ENCODE measurements at places on chromosomes 3 and 15.

- DNase-seq, result no peak
These were observed 4.8 kb upstream of the APEH start for GRCh38 chr3:49669352-49669751.

GRCh38 chr3:15440891-15441290 is 13.5 kb downstream of the EAF1 start:
- DNase-seq, result no peak

DNA sequence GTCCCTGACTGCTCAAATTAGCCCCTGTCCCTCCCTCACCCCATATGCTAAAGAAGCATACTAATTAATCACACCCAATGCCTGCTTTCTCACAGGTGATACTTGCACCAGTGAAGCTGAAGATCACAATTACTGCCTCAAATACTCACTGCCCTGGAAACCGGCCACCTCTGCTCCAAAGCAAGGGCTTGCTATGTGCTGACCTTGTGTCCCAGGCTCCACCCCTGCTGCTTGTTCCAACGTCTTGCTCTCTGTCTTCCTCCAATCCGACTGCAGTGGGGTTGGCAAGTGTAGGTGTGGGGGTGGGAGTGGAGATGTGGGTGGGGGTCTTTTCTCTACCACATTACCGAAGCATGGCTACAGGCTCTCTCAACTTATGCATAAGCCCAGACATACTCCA is 55.7 kb upstream of the PSMD6 start:
- no peak for DNase-seq

- no peak for DNase-seq
These were observed 68.9 kb downstream of the TFRC start for GRCh38 chr3:196012941-196013476.

DNA sequence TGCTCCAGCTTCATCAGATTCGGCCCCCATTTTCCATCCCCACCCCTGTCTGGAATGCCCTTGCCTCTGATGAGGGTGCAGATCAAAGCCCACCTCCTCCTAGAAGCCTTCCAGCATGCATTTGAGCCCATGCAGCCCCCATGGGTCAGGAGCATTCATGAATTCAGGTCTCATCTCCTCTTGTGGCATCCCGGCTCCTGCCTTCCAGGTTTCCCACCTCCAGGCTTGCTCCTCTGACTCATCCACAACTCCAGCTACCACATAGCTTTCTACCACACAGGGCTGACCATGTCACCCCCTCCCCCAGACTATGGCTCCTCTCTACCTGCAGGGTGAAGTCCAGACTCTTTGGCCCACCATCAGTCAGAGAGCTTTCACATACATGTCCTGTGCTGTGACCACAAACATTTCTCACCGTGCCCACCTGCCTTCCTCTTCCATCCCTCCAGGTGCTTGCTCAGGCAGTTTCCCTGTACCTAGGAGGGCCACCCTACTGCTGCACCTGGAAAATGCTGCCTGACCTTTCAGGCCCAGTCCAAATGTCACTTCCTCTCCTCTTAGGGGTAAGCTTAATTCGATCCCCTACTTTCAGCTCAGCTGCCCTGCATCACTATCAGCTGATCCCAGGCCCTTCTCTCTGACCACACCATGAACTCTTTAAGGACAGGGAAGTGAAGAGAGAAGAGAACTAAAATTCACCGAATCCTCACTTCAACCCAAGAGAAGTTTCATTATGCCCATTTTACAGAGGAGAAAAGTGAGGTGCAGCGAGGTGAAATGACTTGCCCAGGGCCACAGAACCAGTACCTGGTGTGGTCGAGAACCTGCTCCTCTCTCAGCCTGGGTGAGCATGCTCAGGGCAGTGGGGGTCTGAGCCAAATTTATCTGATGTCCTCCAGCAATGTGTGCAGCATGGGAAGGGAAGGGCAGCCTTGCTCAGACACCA is 13.7 kb upstream of the FGD5 start:
- no peak for DNase-seq

DNA sequence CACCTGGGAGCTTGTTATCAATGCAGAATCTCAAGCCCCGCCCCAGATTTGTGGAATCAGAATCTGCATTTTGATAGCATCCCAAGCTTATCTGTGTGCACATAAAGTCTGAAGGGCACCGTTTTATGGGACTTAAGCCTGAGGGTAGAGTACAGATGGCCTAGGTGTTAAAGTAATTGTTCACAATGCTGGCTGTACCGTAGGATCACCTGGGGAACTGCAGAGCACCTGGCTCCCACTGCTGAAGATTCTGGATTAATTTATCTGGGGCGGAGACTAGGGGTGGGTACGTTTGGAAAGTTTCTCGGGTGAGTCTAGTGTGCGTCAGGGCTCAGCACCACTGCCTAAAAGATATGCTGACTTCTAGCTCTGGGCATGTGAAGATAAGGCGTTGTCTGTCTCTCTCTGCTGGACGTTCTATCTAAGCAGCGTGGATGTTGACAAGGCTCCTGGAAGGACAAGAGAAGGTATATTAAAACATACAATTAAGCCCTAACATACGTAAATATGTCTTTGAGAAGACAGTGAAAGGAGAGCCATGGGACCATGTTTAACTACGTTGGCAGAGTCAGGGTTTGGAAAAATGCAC is 63.2 kb upstream of the RASGRP1 start:
- DNase-seq, result no peak

- no peak for DNase-seq
These were observed 17.3 kb downstream of the CISH start for GRCh38 chr3:50594253-50594785.

DNA sequence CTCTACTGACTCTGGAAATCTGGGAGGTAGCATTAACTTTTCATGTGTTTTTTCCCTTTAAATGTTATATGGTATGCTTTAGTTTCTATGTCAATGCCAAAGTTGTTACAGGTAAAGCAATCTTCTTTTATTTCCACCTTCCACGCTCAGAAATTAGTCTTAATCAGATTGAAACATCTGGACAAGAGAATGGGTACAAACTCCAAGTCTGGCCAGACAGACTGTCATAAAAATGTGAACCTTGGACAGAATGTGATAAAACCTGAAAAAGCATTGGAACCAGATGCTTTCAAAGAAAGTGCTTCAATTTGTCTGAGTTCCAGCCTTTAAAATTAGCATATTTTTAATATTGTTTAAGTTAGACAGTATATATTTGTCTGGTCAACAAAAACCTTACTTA is 110.7 kb upstream of the P2RY1 start:
- no peak for DNase-seq

DNA sequence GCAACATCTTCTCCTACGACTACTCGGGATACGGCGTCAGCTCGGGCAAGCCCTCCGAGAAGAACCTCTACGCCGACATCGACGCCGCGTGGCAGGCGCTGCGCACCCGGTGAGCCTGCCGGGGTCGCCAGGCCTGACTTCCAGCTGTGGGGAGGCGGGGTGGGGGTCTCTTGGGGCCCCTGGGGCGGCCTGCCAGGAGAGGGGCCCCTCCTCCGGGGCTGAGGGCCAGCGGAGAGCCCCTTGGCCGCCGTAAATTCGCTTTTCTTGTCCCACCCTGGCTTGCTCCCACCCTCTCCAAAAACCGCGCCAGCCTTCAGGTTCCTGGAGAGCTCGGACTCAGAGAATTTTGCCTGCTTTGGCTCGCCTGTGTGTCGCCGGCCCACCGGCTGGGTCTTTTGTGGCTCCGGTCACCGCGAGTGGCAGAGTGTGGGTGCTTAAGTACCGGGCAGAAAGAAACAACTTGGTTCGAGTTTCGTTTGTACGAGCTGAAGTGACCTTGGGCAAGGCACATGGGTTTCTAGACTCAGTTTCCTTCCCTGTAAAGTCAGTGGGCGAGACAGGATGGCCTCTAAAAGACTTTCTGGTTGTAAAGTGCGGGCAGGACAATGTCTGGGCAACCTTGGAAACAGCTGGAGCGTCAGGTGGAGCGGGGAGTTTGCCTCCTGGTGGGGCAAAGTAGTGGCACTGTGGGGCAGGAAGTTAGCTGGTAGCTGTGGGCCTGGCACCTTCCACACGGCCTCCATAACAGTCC is 976 bp downstream of the ABHD17C start:
- DNase-seq, result no peak

- no peak for DNase-seq
These were observed 80.5 kb upstream of the PLXND1 start for GRCh38 chr3:129686941-129687340.

- DNase-seq, result no peak
These were observed 32.5 kb upstream of the CHRNB4 start for GRCh38 chr15:78673476-78673875.

DNA sequence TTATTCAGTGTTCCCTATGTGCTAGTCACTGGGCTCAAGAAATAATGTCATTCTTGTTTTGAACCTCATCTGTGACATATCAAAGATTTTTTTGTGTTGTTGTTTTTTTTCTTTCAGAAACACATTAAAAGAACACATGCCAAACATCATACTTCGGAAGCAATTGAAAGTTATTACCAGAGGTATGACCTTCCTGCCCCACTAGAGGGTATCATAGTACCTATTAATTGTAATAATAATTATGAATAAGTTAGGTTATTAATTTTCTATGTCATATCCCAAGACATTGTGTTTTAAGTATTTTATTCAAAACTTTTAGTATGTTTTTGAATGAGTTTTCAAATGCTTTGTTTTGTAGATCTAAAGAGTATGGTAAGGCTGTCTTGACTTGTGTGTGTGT is 65.7 kb downstream of the CDIN1 start:
- DNase-seq, result no peak

DNA sequence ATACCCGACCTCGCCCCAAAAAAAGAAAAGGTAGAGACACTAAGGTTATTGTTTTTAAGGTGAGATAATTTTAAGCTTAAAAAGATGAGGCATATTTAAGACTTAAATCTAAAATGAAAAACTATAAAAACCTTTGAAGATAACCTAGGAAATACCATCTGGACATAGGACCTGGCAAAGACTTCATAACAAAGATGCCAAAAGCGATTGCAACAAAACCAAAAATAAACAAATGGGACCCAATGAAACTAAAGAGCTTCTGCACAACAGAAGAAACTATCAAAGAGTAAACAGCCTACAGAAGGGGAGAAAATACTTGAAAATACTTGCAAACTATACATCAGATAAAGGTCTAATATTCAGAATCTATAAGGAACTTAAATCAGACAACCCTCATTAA is 80.9 kb downstream of the TMCC1 start:
- no peak for DNase-seq

DNA sequence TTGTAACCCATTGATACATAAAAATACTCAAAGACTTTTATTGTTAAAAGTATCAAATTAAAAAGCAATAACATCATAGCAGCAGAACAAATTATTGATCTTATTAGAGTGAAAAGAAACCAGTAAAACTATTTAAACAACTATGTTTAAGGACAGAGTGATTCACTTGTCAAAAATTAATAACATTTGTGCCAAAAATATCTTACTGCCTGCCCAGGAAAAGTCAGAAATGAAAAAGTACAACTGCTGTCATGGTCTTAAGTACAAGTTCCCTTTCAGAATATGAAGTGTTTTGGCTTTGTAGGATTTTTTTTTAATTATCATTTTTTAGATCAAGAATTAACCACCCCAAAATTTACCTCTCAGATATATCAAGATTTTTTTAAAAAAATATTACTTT is 3.4 kb downstream of the IFT57 start:
- no peak for DNase-seq

DNA sequence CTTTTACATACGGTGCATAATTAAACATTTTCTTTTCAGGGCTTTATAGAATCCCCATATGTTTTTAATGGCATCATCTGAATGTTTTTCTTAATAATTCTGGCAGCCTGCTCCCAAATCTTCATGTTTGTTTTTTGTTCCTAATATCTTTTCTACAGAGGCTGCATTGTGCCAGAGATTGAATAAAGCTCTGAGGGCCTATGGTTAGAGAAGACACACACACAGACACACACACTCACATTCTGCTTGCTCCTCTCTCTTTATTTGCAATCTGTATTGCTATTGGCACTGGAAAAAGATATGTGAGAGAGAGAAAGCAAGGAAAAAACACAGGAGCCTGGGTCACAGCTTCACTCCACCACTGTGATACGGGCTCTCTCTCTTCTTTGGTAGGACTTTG is 136.0 kb downstream of the MECOM start:
- DNase-seq, result no peak

- DNase-seq, result no peak
These were observed 329.2 kb downstream of the ARRDC4 start for GRCh38 chr15:98289747-98290146.

GRCh38 chr3:142263112-142263511 is 37.7 kb upstream of the GK5 start:
- DNase-seq, result no peak

DNA sequence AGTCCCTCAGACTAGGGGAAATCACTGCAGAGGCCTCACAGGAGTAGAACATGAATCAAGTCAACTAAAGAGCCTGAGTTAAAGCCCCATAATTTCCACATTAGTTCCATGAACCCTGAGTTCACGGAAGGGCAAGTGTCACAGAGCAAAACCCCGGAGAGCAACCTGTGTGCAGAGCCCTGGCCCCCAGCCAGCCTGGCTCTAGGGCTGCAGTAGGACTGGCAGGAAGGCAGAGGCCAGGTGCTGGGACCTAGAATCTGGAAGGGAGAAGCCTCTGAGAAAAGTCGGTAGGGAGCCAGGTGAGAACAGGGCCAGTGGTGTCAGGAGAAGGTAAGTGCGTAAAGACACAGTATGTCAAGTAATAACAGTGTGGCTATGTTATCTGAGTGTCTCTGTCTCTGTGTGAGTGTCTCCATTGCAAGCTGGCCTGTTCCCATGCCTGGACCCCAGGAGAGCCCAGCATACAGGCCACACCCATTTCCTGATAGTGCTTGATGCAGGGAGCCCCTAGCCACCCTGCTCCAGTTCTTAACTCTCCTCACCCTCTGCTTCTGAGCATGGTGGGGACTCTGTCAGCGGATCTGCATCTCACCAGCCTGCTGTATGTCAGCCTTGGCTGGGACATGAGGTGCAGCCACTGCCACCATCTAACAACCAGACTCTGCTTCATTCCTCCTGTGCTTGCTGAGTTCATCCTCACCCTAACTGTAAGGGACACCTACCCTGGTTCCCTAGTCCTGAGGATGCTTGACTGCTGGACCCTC is 11.3 kb upstream of the MANF start:
- DNase-seq, result no peak

DNA sequence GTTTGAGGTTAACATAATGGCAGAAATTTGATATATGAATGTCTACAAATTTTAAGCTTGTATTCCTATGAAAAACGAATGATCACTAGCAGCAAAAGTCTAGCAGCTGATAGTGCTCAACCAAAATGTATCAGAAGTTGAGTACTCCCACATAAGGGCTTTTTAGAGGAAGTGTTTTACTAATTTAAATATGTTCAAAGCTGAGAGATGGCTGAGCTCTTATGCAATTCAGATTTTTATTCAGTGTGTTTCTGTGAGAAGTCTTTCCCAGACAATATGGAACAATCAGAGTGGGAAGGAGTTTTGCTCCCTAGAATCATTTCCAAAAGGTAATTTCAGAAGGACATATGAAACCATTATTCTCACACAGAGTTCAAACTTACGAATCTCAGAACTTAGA is 327.0 kb downstream of the ZPLD1 start:
- DNase-seq, result no peak

- DNase-seq, result no peak
These were observed 30.2 kb upstream of the ZNF609 start for GRCh38 chr15:64430000-64430735.

GRCh38 chr3:193971261-193971751 is 164.6 kb upstream of the HES1 start:
- no peak for DNase-seq

Measured in NCI-H187 (cell line).